Left cardiac atrium (tissue), 4 donors: ENCODE measurements at places on chromosomes 7 and 10. TPM values are rescaled to one million over a fixed set of nuclear protein-coding genes. Genes with fewer than 3 reads are reported as not detected.

- peak; percentile 28 for DNase-seq
Measured at GRCh38 chr7:7969306-7970236, 975 bp downstream of the GLCCI1 start.

GRCh38 chr7:84237533-84238173 is 43.1 kb upstream of the SEMA3A start:
- DNase-seq = no peak

GRCh38 chr10:77592946-77593636 is 44.5 kb downstream of the KCNMA1 start:
- no peak for DNase-seq

DNA sequence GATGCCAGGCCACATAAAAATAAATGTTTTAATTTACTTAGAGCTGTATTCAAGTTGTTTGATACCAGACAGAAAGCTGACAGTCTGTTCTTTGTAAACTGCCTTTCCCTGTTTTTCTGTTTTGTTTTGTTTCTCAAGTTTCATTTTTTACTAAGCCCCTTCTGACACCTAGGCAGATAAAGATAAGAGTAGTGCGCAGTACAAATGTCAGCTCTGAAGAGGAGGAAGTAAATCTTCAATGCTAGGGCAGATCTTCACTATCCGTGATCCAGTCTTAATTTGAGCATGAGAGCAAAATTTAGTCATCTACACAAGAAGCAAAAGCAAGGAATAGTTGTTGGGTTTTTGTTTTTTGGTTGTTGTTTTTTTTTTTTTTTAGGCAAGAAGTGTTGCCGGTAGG is 27.3 kb downstream of the MTURN start:
- DNase-seq = no peak

DNA sequence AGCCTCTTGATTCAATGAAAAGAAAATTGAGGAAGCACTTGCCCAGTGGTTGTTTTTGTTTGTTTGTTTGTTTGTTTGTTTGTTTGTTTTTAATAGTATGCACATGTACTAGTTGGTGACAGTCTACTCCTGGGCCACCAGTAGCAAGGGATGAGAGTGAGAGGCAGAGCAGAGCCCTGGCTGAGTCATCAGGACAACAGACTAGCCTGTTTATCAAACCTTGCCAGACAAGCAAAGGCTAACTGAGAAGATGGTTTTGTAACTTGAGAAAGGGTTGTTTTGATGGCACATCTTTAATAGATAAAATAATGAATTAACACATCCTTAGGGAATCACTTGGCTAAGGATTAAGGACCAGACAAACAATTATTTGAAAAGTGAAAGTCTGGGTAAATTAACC is 78.1 kb downstream of the INHBA start:
- no peak for DNase-seq

- no peak for DNase-seq
Measured at GRCh38 chr7:96778263-96778662, 68.6 kb upstream of the SEM1 start.

DNA sequence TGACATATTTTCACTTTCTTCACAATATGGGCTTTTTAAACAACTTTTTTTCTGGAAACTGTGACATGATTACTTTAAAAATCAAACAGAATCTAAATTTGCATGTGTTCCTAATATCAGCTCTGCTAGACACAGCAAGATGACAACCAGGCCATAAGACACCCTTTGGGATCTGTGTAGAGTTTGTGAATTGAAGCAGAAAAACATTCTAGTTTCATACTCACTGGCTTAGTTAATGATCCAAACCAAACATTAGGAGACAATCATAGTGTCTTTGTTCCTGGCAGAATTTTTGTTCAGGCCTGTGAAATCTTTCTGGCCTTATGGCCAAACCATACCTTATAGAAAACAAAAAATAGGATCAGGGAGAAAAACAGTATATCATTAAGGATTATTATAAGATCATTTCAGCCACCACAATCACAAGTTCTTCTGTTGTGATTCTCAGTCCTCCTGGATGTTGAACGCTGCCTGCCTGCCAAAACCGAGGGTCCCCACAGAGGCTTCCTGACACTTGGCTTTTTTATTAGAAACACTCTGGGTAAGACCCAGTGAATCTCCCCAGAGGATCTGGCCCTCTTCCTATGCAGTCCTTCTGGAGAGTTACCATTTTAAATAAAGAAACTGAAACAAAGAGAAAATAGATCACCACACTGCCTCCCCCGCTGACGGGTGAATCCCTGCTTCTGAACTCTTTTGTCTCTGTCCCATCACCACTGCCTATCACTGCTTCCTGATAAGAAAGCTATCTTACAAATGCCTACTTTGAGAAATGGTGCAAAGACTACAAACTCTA is 79.2 kb upstream of the PPP1R3C start:
- DNase-seq = no peak

- no peak for DNase-seq
Measured at GRCh38 chr10:130350996-130351395, 214.8 kb downstream of the GLRX3 start.

GRCh38 chr7:137935884-137936508 is 65.9 kb downstream of the CREB3L2 start:
- no peak for DNase-seq

DNA sequence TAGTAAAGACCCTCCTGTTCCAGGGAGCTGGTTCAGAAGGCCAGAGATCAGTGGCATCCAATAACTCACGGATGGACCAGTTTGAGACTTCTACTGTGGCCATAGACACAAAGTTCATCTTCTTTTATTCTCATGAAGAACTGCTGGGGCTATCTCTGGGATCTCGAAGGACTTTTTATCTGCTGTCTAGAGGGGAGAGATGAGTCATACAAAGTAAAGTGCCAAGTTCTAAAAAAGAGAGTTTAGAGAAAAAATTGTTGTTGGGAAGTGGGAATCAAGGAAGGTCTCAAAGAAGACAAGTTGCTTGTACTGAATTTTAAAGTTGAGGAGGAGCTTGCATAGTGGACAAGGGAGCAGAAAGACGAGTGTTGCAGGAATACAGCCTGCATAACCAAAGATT is 8.0 kb upstream of the FAM221A start:
- DNase-seq = no peak

- DNase-seq = peak; percentile 30
Measured at GRCh38 chr7:143499743-143500348, 22.2 kb downstream of the TAS2R41 start.

- DNase-seq = no peak
Measured at GRCh38 chr7:34655384-34655783, 2.6 kb upstream of the NPSR1 start.

GCK gene
- total RNA-seq = 5.6 TPM

NPC1L1 gene
- total RNA-seq = 0.10 TPM

PPP1R9A gene
- total RNA-seq = 27.7 TPM

SLC18A3 gene
- total RNA-seq = not detected

HSPA12A gene
- 23.4 TPM for total RNA-seq
